ENCODE measurements at places on chromosomes 1 and 21. TPM values are rescaled to one million over a fixed set of nuclear protein-coding genes. Genes with fewer than 3 reads are reported as not detected.

CLDN14 gene
- not detected for total RNA-seq

DIO1 gene
- not detected for total RNA-seq

SPRR2E gene
- not detected for total RNA-seq

ZDHHC18 gene
- 19.8 TPM for total RNA-seq

Measured in upper lobe of left lung (tissue), 6 donors.